Inflammatory macrophage treated with lipopolysaccharide for 1 hour (primary cell): ENCODE measurements at places on chromosomes 2 and 18.

DNA sequence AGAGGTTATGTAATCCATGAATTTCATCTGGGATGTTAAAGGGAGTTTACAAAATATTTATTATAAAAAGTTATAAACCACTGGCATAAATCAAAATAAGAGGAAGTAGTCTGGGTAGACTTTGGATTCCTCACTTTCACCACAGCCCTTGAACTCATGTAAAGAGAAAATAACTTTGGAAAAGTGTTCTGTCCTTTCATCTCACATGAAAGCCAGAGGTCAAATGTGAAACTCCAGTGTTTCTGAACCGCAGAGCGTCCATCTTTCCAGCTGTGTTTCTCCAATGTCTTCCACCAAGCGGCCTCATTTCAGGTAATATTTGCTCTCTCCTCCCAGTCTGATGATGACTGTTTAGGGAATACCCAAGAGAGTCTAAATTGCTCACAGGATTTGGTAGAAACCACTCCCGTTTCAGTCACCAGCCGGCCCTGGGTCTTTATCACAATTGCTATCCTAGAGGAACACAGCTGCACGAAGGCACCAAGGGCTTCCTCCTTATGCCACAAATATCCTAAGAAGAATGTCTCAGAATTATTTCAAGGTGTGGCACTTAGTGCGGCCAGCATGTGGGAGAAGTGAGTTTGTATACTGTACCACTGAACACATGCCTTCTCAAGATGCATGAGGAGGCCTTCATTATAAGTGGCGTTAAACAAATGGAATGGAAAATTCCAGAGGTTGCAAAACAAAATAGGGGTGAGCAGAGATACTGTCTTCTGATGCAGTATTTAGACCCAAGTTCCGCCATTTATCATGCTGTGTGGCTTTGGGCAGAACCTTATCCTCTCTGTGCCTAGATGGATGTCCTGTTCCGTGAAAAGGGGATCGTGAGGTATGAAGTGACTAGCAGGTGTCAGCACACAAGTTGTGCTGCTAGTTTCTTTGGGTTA, 63.8 kb downstream of the ACTR2 start:
- DNase-seq = peak; percentile 43

DNA sequence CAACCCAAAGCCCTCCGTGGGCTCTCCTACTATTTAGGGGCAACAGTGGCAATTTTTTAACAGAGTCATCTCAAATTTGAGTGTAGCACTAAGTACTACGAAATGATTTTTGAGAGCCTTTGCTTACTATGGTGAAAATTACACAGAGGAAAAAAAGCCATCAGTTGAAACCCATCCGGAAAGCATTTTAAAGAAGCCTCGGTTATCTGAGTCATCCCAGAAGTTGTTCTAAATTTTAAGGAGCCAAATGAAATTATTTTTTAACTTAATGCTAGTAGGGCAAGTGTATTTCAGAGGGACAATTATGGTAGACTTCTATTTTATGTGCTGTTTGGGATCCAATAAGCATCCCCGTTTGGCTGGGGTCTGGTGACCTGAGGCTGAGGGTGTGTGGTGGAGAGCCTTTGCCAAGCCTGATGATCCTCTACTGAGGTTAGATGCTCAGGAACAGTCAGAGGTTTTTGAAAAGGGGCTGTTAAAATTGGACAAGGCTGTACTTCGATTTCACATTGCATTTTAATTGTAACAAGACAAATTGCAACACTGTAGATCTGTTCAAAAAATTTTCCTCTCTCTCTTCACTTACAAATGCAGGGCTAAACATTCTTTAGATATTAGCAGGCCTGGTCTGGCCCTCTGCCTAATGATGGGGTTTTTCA, 47.0 kb downstream of the RAPGEF4 start:
- no peak for DNase-seq

- DNase-seq = no peak
These were observed 285.1 kb upstream of the HDAC4 start for GRCh38 chr2:239685965-239686364.

DNA sequence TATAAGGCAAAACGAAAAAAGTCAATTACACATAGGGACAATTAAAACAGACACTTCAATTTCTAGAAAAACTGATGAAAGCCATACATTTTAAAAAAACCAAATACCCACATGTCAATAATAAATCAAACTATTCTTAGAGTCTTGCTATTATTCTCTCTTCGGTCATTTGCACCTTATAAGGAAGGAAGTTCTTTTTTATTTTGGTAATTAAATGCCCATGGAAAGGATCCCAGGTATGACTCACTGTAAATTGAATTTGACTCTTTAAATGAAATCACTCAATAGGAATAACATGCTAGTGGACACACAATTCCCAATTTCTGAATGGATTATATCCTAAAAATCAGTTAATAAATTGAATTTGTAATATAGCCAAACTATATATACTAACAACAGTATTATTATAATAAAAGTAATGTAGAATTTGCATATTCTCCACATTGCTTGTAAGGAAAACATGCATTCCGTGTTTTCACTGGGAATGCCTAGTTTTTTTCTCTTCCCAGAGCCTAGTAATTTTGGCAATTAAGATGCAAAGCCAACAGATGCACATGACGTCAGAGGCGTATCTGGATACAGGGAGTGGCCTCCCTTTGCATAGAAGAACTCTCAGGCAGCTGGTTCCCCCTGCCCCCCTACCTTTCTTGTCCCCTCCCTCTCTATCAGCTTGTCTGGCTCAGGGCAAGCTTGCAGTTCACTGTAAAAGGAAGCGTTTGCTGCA, 153.5 kb upstream of the PGAP1 start:
- no peak for DNase-seq

GRCh38 chr2:989781-990467, 39.3 kb downstream of the SNTG2 start:
- DNase-seq = no peak

GRCh38 chr18:11947214-11948191, 33.8 kb upstream of the IMPA2 start:
- DNase-seq = peak; percentile 78

DNA sequence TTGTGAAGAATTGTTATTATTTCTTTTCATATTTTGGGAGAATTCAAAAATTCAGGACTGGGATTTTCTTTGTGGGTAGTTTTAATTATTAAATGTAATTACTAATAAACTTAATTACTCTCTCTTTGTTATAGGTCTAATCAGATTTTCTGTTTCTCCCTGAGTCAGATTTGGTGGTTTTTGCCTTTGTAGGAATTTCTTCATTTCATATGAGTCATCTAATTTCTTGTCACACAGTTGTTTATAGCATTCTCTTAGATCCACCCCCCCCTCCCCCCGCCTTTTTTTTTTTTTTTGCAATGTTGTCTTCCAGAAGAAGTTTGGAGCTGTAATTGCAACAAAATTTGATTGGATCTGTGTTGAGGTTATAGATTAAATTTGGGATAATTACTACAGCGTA, 26.0 kb upstream of the GALR1 start:
- DNase-seq = peak; percentile 72

- no peak for DNase-seq
These were observed 78.1 kb downstream of the ZDBF2 start for GRCh38 chr2:206352571-206352970.

DNA sequence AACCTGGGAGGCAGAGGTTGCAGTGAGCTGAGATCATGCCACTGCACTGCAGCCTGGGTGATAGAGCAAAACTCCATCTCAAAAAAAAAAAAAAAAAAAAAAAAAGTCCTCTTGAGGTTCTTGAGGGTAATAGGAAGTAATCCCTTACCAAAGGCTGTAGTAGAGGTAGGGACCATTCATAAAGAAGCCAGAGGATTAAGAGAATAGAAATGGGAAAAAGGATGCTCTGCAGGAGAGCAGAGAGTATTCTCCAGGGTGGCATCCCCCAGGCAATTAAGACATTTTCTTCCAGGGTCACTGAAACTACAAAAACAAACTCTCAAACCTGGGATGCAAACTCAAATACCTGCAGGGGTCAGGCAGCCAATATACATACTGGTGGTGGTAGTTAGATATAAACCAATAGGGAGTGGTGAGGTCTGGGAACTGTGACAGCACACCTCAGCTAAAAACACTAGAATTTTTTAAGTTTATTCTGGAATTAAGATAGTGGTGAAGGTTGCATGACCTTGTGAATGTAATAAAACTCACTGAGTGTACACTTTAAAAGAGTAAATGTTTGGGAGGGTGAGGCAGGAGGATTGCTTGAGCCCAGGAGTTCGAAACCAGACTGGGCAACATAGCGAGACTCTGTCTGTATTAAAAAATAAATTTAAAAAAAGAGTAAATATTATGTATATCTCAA, 24.7 kb downstream of the RAPH1 start:
- no peak for DNase-seq

GRCh38 chr18:25326361-25326952, 25.5 kb downstream of the ZNF521 start:
- no peak for DNase-seq
